Cortex of kidney (tissue), 1 donor: ENCODE measurements at places on chromosomes 3 and 15.

GRCh38 chr3:22115581-22115980 lies 364.6 kb upstream of the ZNF385D start:
- DNase-seq: no peak

DNA sequence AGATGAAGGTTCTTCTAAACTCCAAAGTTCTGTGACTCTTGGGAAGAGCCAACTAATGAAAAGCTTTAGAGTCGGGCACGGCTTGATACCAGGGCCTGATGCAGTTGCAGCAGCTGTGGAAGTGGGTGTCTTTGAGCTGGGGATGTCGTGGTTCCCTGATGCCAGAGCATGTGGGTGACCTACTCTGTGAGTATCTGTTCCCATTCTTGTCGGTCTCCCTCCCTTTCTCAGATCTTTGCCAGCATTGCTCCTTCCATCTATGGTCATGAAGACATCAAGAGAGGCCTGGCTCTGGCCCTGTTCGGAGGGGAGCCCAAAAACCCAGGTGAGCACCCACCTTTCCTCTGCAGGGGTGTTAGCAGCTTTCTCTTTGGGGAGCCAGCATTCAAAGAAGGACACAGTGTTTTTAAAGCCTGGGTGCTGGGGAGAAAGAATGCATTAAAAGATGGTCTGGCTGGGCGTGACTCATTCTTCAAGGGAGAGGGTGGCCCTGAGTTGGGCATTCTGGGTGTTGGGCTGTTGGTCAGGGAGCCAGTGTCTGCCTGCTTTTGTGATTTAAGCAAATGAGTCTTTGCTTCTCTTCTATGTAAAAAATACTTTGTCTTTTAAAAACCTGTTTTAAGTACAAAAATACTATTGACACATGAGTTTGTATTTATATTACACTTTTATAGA lies 13.2 kb upstream of the PODXL2 start:
- DNase-seq: no peak

- DNase-seq: no peak
Measured at GRCh38 chr15:52509500-52510245, 19.0 kb downstream of the MYO5A start.

DNA sequence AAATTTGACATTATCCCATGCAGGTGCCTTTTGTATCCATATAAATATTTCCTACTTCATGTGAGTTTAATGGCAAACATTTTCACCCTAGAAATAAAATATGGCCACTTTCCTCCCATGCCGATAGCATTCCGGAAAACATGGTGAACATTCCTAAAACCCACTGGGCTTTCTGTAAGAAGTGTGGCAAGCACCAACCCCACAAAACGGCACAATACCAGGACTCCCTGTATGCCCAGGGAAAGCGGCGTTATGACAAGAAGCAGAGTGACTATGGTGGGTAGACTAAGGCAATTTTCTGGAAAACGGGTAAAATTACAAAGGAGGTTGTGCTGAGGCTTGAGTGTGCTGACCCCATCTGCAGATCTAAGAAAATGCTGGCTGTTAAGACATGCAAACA lies 7.6 kb downstream of the ANXA2 start:
- no peak for DNase-seq

DNA sequence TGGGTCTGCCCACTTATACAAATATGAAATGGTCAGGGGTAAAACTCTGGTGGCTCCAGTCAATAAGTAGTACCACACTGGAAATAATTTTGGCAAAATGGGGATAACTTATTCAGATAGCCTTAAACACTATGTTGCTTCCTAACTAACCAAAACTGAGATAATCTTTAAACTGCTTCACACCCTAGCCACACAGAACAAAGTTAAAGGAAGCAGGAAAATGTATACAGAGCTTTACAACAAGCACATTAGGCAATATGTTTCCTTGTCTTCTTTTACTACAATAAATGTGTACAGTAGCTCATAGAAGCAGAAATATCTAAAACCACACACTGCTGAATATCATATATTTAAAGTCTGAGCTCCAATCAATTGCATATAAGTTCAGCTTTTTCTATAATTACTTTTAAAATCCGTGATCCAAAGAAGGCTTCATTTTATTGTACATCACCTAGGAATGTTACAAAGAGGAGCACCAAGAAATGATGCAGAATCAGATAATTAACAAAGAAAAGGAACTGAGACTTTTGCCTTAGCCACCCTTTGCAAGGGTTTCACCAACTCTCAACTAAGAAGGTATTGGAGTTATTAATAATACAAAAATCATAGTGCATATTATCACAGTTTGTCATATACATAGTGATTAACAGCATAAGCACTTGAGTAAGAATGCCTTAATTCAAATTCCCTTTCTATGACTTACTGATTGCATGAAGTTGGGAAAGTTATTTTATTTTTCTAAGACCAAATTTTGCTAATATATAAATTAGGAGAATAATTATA lies 9.2 kb upstream of the SSR3 start:
- DNase-seq: no peak

GRCh38 chr15:40926659-40927494 lies 2.3 kb upstream of the DLL4 start:
- DNase-seq: no peak

- DNase-seq: no peak
Measured at GRCh38 chr3:64073158-64073761, 50.0 kb upstream of the PSMD6 start.

GRCh38 chr15:93168910-93169309 lies 79.9 kb upstream of the RGMA start:
- DNase-seq: no peak

DNA sequence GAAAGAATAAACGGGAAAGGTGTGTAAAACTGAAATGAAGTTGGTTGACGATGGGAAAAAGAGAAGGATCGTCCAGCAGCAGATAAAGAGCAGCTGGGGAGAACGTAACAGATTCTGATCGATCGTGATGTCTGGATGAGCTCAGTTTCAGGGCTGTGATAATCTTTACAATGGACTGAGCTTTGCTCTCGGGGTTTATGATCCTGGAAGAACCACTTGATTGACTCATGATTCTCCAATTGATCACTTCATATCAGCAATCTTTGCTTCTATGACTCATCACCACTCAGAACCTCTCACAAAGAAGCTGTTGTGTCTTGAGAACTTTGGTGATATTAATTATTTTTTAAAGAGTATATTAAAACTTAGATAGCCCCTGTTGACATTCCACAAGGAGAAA lies 690.7 kb downstream of the TUSC7 start:
- no peak for DNase-seq

DNA sequence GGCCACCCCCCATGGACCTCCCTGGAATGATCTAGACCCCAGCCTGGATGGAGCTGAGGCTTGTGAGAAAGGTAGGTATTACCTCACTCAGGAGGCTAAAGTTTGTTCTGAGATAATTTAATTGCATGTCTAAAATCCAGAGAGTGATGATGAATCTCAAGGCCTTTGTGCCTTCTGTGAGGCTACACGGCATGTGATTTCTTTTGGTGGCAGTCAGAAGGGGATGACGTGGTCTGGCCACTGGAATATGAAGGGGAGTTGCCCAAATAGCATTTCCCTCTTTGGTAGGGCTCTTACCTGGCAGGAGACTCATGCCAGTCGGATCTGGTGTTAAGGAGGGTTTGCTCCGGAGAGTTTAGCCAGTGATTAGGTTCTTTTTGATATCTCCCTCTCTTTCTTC lies 2.5 kb downstream of the BAHD1 start:
- no peak for DNase-seq

DNA sequence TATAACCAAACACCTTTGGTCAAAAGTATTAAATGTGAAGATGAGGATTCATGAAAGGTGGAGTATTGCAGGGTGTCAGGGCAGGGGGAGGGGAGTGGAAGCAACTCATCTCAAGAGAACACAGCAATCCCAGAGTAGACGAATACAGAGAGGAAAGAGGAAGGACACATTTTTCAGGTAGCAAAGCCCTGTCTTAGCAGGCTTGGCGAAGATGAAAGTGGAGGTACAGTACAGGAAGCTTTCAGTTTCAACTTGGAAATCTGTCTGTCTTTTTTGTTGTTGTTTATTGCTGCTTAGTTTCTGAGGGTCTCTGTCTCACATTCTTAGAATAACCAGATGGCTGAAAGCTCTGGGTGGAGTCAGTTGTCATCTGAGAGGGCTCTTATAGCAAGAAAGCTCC lies 80.8 kb upstream of the GPR149 start:
- DNase-seq: no peak

- DNase-seq: no peak
Measured at GRCh38 chr3:31189330-31189729, 294.9 kb upstream of the GADL1 start.

DNA sequence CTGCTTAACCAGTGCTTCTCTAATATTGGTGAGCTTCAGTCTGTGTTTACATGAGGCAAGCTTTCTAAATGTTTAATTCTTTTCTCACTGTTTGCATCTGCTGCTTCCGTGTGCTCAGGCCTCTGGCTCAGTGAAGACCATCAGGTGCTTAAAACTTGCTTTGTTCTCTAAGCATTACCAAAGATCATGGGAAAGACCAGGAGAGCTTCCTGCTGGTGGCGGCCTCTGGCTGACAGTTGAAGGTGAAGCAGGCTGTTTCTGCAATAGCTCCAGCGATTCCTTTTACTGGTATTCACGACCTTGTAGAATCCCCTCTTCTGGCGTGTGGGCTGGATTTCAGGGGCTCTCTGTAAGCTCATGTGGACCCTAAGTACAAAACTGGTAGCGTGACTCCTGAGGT lies 45.1 kb downstream of the EDEM1 start:
- no peak for DNase-seq

DNA sequence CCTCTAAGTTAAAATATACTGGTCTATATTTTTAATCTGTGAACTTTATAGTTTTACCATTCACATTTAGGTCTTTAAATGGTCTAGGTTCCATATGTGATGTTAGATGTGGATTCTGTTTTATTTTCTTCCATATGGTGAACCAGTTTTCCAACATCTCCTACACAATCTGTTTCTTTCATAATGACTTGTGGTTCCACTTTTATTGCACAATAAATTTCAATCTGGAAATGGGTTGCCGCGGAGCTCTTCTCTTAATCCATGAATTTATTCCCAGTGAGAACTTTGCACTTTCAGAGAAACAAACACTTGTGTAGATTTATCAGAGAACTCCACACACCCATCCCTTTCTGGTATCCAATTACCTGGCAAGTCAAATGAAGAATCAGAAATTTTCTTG lies 20.9 kb upstream of the SPPL2A start:
- DNase-seq: no peak

- DNase-seq: no peak
Measured at GRCh38 chr15:69496001-69496400, 43.4 kb downstream of the RPLP1 start.

- DNase-seq: no peak
Measured at GRCh38 chr3:152905631-152906030, 70.7 kb downstream of the P2RY1 start.

DNA sequence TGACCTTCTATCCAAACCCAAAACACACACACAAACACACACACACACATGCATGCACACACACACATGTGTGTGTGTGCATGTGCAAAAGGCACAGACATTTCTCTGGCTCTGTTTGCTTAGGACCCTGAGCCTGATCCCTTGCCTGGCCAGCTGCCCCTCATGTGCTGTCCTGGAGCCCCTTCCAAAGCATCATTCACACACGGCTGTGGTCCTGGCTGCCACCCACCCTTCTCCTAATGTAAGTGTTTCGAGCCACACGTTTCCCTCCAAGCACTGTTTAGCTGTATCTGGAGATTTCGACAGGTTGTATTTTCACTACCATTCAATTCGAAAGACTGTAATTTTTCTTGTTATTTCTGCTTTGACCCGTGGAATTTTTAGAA lies 45.8 kb upstream of the KLF13 start:
- no peak for DNase-seq

GRCh38 chr3:97935842-97936241 lies 36.4 kb downstream of the RIOX2 start:
- no peak for DNase-seq

- DNase-seq: no peak
Measured at GRCh38 chr3:70064194-70064779, 64.8 kb downstream of the SAMMSON start.

GRCh38 chr15:20355256-20355868 lies 186.2 kb downstream of the GOLGA6L6 start:
- DNase-seq: no peak

- DNase-seq: no peak
Measured at GRCh38 chr3:15812183-15812582, 14.4 kb upstream of the ANKRD28 start.

GRCh38 chr3:157418104-157418503 lies 18.5 kb upstream of the PTX3 start:
- no peak for DNase-seq

DNA sequence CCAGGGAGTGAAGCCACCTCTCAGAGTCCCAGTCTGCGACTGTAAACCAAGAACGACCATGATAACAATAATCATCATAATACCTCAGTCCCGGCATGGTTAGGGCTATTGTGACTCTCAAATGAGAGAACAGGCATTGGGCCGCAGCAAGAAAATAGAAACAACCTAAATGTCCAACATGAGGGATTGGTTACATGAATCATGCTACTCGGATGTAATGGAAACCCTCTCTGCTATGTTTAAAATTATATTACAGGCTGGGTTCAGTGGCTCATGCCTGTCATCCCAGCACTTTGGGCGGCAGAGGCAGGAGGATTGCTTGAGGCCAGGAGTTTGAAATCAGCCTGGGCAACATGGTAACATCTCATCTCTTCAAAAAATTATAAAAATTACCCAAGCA lies 2.8 kb downstream of the CPN2 start:
- DNase-seq: no peak

GRCh38 chr3:123881771-123882170 lies 2.4 kb downstream of the MYLK start:
- no peak for DNase-seq

GRCh38 chr3:33779751-33780150 lies 18.7 kb upstream of the PDCD6IP start:
- DNase-seq: no peak

DNA sequence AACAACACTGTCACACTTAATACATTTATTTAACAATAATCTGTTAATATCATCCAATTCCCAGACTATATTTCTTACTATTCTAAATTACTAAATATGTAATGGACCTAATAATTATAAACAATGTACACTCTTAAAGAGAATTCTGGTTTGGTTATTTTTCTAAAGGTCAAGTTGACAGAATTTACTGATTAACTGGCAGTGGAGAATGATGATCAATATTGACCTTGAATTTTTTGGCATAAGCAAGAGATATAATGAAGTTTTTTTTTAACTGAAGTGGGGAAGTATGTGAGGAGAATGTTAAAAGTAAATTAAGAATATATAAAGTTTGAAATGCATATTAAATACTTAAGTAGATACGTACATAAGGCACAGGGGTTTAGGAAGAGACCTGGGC lies 33.8 kb downstream of the BCHE start:
- no peak for DNase-seq

- no peak for DNase-seq
Measured at GRCh38 chr3:197404754-197405153, 106.3 kb upstream of the DLG1 start.

GRCh38 chr3:148727231-148727630 lies 29.5 kb downstream of the AGTR1 start:
- no peak for DNase-seq

GRCh38 chr3:162122405-162122804 lies 625.8 kb downstream of the OTOL1 start:
- DNase-seq: no peak
